Occipital lobe (tissue), 3 donors: ENCODE measurements at places on chromosomes 13 and 19. TPM values are rescaled to one million over a fixed set of nuclear protein-coding genes. Genes with fewer than 3 reads are reported as not detected.

DNA sequence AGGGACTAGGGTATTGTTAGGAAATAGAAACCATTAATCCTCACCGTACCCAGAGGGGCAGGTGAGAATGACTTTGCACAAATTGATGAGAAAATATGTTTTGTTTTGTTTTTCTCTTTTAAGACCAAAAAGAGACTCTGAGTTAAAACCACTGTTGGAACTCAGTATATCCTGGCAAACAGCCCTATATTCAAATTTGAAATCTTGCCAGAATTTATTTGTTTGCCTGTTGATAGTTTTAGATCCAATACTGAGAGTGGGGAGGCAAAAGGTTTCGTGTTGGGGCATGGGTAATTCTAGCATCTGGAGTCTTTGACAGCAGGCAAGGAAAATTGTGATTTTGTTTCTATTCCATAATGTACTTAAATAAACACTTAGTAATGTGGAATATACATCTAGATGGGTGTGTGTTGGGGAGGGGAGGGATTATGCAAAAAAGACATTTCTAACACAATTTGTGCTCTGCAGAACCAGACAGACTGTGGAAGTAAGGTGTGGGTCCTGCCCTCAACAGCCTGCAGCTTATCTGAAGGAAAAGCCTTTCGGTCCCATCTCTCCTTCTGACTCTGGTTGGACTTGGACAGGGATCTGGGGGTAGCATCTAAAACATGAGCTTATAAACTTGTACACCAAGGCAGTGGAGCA is 190.7 kb downstream of the OXGR1 start:
- no peak for DNase-seq

Gene SOX1
- 8.3 TPM for total RNA-seq

- peak; percentile 72 for DNase-seq
Measured at GRCh38 chr19:1592024-1592754, 476 bp downstream of the MBD3 start.

Gene SKA3
- total RNA-seq, result 14.7 TPM

GRCh38 chr19:53626976-53627375 is 4.8 kb upstream of the DPRX start:
- no peak for DNase-seq

Gene VSIG10L
- total RNA-seq, result 0.62 TPM

DNA sequence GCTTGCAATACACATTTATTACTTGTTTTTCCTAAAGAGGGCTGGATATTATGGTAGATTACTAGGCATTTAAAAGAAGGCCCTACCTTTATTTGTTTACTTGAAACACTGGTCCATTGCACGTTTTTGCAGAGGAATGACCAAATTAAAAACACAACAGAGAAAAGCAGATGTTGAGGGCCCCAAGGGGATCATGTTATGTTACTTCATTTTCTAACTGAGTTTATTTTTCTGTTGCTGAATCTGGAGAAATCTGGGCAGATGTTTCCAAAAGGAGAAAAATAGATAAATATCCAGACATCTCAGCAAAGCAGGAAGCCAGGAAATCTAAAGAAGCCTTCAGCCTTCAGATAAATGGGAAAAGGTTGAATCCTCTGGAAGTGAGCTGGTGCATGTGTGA is 353.0 kb downstream of the NDFIP2 start:
- DNase-seq, result no peak

DNA sequence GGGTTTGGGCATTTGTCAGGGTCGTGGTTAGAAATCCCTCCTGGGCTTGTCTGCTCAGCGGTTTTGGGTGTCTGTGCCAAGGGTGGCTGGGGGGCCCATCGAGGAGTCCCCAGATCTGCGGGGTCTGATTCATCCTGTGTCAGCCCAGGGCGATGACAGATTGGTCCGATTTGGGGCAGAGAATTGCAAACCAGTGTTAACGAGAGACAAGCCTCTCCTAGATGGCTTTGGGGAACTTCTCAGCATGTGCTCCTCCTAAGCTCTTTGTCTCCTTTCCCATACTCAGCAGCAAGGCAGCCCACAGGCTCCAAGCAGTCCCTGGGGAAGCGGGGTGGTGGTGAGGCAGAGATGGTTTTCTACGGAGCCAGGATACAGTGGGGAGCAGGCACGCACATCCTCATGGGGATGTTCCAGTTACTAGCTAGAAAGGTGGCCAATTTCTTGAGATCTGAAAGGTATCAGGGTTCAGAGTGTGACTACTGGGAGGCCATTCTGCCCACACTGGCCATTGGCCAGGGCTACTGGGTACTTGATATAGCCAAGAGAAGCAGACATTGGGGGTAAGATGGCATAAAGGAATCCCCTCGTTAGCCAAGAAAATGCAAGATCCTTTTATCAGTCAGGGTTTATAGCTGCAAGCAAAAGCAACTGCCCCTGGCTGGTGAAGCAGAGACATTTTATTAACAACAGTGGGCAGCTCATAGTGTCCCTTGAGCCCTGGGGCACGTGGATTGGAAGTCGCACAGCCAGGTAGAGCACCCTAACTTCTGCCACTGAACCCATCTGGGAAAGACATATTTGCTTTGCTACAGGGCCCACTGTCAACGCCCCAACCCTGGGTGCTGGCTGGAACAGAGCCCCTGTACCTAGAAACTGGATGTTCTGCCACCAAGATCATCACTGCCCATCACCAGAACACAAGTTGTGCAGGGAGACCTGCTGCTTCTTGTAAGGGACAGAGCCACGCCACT is 63.6 kb downstream of the RGCC start:
- no peak for DNase-seq

DNA sequence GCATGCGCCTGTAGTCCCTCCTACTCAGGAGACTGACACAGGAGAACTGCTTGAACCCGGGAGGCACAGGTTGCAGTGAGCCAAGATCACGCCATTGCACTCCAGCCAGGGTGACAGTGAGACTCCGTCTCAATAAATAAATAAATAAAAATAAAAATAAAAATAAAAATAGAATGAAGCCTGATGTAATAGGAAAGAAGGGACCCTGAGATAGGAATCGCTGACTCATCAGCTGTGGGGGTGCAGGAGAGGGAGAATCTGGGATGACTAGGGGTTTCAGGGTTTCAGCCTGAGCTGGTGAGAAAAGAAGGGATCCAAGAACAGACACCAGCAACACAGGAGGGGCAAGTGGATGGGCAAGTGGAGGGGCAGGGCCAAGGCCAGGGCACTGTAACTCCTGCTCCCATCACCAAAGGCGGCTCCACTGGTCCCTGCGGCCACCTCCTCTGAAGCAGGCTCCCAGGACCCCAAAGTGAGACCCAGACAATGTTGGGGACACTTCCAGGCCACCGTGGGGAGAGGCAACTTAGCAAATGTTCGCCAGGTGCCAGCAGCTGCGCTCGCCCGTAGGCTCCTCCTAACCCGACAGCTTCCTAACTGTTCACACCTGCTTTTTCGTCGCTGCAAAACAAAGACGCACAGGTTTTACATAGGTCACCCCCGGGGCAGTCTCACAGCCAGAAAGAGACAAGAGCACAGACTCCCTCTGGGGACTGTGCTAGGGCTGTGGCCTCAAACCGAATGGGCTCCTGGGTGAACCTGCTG is 1.2 kb downstream of the HAUS8 start:
- no peak for DNase-seq
